Stimulated activated CD4-positive, alpha-beta T cell treated with anti-CD3 and anti-CD28 coated beads, Interleukin-1b, Interleukin-23, amount 100 ng/mL, for 1 hour (primary cell): ENCODE measurements at places on chromosomes 5 and 9.

DNA sequence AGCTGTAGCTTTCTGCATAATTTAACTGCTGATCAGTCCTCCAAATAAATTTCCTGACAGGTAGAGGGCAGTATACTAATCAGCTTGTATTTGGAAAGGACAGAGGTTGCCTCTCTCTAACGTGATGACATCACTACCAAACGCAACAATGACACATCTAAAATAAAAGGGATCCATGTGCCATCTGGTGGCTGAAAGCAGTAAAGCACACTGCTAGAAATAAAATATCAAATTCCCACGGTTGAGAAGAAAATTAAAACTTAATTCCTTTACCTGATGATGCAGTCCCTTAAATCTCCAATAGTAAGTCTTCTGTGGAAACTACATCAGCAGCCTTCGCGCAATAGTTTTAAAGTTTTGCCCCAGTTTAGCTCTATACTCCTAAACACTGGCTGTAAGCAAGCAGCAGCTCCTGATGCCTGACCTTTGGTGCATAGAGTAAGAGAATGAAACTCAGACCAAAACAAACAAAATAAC lies 54.5 kb downstream of the DIAPH1 start:
- peak; percentile 10 for DNase-seq

- no peak for DNase-seq
These were observed 93.7 kb upstream of the ACTBL2 start for GRCh38 chr5:57576317-57576716.

DNA sequence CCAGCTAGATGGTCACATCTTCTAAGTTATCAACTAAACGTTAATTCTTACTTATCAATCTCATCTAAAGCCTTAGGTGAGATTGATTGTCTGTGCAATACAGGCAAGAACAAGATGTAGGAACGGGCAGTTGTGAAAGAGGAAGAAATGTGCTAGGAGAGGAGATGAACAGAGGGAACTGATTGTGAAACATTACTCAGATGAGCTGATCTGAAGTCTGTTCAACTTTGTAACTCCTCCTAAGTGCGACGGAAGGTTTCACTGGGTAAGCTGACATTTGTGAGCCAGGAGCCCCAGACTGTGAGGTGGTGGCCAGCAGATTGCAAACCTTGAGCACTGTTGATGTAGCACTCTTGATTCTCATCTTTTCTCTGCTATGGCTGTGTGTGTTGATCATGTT lies 204.1 kb downstream of the CD180 start:
- DNase-seq = no peak

GRCh38 chr9:134994926-134995791 lies 77.4 kb upstream of the FCN1 start:
- DNase-seq = no peak

DNA sequence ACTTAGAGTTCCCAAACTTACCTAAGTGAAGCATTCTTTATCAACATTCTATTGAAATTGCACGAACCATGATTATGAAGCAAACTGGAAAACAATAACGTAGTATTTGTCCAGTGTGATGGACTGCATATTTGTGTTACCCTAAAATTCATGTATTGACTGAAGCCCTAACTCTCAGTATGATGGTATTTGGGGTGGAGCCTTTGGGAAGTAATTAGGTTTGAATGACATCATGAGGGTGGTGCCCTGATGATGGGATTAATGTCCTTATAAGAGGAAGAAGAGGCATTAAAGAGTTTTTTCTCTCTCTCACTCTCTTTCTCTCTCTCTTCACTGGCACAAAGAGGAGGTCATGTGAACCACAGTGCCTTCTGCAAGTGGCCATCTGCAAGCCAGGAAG lies 365.4 kb upstream of the PTGER4 start:
- no peak for DNase-seq

GRCh38 chr5:10122076-10122726 lies 127.5 kb downstream of the ATPSCKMT start:
- DNase-seq = no peak

DNA sequence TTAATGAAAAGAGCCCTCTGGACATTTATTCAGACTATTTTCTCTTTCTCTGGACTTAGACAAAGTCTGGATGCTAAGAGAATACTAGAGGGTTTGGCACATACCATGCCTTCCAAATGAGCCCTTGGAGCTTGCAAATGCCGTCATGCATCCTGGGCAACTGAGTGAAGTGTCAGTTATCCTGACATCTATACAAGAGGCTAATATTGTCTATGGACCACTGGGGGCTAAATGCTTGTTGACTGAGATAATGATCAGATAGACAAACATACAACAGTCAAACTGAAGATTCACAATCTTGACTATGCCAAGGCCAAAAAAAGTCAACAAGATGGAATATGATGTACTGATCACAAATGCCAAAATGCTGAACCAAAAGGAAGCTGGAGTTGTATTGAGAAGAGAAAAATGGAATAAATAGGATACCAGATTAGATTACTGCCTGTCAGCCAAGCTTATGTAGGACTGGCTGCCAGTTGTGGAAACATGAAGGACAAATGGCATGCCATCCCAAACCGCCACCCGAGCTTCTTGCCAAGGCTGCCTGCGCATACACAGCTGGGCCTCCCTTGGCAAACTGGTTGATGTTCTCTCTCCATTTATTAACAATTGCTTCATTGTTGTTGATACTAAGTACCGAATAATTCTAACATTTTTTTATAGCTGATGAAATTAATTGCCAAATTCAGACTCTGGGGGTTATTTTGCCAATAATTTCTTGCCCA lies 240.1 kb upstream of the GRAMD2B start:
- DNase-seq = no peak

DNA sequence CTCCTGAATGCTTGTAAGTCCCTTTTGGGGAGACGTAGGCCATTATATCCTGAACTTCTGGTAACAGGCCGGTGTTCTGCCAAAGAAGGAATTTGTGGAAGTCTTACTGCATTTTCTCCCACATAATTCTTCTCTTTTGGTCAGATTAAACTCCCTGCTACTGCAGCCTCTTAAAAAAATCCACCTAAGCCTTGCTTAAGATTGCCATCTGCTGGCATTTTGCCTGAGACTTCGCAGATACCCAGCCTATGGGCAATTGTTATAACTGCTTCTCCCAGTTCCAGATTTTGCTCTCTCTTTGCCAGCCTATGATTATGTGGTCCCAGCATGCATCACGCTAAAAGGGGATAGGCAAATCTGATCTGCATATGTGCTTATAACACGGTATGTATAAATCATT lies 391.6 kb upstream of the CHD1 start:
- DNase-seq = no peak

DNA sequence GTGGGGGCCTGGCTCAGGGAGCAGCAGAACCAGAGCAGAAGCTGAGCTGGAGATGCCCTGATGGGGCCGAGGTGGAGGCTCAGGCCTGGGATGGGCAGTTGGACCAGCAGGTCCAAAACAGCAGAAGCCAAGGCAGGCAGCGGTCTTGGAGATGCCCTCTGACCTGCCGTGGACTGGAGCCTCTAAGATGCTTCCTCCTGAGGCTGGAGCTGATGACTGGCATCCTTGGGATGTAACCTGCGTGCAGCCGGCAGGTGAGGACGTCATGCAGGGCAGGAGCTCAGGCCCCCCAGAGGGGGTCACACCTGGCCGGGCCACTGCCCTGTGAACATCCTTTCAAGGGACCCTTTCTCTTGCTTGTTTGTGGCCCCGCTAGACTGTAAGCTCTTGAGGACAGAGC lies 162.0 kb downstream of the RGS3 start:
- no peak for DNase-seq

GRCh38 chr5:60333005-60333571 lies 366.9 kb downstream of the DEPDC1B start:
- no peak for DNase-seq

DNA sequence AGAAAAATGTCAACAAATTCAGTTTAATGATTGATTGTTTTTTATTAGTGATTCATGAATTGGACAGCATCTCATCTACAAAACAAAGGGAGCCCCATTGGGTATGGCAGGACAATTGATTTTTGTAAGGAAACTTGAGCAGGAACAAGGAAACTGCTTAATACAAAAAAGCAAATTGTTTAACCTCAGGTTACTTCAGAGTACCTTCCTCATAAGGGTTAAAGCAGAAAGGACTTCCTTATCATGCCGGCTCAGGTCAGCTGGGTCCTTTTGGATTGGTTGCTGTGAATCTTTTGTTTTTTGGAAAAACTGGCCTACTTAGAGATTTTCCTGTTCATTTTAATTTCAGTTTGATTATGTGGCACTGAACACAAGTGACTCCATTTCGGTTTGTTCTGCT lies 211.8 kb downstream of the ARRDC3 start:
- DNase-seq = no peak

DNA sequence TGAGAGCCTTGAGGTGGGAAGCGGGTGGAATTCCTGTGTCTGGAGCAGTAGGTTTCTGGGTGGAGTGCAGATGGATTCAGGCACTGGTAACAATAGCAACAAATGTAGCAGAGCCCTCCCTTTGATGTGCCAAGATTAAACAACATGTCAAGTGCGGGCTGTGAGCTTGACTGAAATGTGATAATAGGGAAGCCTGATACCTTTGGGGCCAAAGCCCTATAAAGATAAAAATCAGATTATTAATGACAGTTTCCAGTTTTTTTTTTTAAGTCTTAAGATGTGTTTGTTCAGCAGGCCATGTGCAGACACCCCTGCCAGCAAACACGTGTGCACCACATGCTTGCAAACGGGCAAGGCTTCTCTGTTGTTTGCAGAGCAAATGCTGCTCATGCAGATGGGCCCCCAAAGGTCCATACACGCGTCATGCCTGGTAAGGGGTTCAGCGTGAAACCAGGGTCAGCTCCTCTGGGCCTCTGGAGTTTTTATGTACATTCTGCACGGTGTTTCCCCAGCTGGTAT lies 193.2 kb downstream of the GADD45G start:
- DNase-seq = no peak

DNA sequence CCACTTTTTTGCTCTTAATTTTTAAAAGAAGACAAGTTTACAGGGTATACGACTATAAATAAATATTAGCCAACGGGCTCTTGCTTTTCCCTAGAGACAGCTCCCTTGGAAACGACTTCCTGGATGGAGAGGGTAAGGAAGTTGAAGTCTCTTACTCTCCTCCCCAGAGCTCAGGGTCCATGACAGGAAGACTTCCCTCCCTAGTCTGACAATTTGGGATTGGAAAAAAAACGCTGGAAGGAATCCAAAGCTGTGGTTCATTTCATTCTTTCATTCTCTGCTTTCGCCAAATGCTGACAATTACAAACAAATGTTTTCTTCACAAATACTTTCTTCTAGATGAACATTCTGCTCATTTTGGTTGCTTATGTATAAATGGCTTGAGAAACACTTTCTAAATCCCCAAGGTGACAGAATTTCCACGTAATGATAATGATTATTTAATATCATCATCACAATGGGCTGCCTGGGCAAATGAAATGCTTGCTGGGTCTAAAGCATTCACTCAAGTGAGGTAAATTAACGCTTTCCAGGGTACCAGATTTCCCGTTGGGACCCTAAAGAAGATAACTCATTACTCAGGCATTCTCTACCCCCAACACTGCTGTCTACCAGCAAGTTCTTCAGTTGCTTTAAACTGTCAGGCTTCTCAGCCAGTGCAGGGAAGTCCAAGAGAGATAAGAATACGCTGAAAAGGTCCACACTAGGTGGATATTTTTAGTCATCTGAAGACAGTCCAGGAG lies 139.8 kb upstream of the SLC30A5 start:
- DNase-seq = no peak

GRCh38 chr5:124130816-124131215 lies 615.6 kb downstream of the ZNF608 start:
- DNase-seq = no peak

DNA sequence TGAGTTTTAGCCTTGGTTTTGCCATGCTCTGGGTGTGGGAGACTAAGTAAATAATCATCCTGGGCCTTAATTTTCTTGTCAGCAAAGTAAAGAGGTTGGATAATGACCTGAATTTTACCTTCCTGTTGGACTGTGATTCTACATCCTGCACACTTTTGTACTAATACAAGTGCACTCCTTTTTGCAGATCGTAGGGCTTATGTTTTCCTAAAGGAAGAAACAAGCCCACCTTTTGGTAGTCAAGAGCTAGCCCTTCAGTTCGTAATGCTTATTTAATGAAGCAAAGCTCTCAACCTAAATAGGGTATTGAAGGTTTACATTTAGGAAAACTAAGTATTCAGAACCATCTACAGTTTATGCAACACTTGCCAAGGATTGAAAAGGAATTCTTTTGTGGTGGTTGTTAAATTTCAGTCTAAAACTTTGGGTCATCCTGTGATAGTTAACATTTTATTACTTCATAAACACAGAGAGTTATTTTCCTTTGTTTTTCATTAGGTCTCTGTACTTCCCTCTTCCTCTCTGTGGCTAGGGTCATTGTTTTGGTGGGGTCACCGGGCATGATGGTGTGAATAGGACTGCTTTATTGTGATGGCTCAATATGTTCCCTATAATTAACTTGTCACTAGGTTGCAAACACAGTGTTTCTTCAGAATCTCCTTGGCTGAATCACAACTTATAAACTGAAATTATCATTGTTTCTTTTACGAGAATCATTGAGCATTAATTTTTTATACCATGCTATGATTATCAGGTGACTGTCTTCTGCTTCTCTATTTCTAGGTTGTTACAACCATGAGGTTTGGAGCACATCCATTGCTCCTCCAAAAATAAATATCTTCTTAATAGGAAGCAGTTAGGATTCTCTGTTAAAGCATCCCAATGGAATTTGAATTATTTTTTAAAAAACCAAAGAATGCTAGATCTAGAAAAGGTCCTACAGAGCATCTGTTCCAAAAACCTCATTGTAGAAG lies 28.5 kb downstream of the SPINK5 start:
- no peak for DNase-seq

DNA sequence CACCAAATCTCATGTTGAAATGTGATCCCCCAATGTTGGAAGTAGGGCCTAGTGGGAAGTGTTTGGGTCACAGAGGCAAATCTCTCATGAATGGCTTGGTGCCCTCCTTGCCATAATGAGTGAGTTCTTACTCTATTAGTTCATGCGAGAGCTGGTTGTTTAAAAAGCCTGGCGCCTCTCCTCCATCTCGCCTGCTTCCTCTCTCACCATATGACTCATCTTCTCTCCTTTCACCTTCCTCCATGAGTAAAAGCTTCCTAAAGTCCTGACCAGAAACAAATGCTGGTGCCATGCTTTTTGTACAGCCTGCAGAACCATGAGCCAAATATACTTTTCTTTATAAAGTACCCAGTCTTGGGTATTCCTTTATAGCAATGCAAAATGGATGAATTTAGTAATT lies 20.9 kb upstream of the ARHGAP26 start:
- no peak for DNase-seq

DNA sequence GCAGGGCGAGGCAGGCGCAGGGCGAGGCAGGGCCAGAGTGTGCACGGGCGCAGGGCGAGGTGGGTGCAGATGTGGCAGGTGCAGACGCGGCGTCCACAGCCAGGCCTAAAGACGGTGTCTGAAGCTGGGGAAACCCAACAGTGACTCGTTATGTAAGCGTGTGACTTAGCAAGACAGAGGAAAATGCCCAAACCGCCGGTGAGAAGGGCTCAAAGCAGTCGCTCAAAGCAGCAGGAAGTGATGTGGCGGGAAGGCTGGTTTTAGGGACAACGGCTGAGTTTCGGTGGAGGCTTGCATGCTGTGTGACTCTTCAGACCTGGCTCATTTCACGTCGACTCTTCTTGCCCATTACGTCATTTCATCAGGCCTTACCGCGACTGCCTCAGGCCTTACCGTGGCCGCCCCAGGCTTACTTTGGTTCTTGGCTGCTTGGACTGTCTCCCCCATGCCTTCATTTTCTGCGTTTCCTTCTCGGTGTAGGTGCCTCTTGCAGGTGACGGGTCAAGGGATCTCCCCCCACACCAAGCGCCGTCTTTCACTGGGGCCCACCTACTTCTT lies 50.5 kb upstream of the EXOC3 start:
- DNase-seq = peak; percentile 23
